NCI-H1048 (cell line): ENCODE measurements at places on chromosomes 7 and 10.

GRCh38 chr10:96686514-96686913, 33.8 kb downstream of the PIK3AP1 start:
- DNase-seq, result no peak

GRCh38 chr7:94511718-94512117, 2.1 kb downstream of the CASD1 start:
- DNase-seq, result no peak

DNA sequence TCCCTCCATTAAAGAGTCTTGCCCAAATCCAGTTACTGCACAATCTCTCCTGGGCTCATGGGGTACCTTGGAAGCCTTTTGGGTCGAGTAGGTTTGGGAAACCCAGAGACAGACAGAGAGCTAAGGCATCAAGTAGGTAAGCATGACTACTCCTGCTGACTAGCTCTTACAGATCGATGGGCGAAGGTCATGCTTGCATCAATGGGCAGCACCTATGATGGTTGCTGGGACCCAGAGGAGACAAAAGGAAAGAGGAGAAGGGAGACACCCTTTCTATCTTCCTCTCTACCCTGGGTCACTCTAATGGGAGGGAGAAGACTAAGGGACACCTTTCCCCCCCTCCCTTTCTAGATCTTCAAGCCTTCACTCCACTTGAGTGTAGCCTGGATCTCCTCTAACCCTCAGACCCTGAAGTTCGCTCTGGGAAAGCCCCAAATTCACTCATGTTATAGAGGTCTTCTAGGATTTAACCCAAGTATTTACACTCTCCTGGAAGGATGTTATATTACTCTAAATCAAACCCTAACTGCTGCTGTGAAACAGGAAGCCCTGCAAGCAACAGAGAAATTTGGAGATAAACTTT, 31.6 kb upstream of the ZNF746 start:
- DNase-seq, result no peak

DNA sequence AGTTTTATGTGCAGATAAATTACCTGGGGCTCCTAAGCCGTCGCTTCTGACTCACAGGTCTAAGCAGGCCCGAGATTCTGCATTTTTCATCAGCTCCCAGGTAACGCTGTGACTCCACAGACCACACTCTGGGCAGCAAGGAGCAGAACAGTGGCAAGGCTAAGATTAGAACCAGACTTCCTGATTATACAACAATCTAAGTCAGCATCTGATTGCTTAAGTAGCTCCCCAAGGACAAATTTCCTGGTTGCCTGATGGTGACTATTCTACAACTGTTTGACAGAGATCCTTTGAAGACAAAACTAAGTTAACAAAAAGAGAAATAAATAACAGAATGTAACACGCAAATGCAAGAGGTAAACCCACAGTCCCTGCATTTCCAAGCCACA, 69.0 kb downstream of the CREB3L2 start:
- no peak for DNase-seq

DNA sequence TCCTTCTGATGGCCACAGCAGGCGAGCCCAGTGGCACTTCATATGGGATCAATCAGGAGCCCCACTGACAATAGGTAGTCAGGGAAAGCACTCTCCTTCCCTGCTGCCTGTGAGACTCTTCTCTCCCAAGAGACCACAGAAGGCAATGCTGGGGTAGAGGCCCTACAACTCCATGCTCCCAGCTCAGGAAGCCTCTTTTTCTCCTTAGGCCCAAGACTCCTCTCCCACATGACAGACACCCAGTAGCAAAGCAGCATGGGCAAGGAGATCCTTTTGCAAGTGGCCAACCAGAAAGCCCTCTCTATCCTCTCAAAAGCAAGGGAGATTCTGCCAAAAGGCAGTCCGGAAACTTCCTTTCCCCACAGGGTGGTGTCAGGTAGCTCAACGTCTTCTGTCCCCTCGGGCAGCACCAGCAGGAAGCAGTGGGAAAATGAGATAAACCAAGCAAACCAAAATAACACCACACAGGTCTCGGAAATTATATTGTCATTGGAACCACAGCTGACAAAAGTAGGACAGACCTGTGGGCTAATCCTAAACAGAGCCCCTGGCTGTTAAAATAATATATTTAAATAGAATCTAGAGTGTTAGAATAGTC, 172.7 kb upstream of the GDF10 start:
- no peak for DNase-seq

- DNase-seq, result no peak
These were observed 123.2 kb downstream of the HERPUD2 start for GRCh38 chr7:35571611-35572240.

DNA sequence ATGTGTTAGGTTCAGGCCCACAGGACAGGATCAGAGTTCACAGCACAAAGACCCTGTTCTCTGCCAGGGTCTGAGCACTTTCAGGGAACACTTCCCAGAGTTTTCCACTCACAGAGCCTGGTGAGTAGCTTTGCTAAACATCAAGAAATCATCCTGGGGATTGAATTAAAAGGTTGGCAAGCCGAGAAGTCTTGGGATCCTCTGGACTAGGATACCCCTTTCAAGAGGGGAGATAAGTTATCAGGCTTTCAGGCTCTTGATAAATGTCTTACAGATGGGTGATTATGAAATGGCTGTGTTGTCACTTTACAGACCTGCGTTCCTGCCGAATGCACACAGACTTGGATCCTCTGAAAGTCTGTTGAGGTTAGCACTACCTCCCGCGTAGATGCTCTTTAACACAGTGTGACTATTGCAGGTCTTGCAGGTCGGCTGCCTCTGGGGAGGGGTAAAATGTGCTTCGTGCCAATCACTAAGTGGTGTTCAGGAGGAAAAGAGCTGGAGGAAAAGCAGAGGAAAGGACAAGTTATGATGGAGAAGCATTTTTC, 473.5 kb upstream of the AKR1E2 start:
- no peak for DNase-seq

DNA sequence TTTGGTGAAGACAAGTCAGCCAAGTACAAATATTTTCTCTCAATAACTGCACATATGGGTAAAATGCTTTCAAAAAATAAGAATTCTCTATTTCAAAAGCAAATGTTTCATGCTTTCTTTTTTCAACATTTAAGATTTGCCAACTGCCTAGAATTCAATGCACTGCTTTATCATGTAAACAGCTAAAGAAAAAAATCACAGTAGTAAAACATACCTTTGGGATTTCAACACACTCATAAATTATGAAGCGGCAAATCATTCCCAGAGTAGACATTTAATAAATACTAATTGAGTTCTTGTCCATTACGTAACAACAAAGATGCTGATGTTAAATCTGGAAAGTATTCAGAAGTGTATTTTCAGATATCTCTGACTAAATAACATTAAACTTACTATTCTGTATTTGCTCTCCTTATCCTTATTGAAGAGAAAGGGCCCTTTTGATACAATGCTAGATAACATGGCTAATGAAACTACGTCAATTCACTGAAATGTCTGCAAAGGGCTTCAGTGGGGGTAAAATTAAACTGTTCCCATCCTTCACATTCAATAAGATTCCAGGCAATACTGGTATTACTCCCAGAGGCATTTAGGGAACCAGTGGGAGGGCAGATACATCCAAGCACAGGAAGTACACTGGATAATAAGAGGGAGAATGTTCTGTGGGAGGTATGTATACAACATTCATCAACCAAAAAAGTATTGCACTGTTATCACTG, 13.9 kb downstream of the NAPEPLD start:
- no peak for DNase-seq

- no peak for DNase-seq
These were observed 20.2 kb upstream of the SMC3 start for GRCh38 chr10:110547139-110547761.

GRCh38 chr10:101932183-101932582, 88.6 kb upstream of the KCNIP2 start:
- no peak for DNase-seq

DNA sequence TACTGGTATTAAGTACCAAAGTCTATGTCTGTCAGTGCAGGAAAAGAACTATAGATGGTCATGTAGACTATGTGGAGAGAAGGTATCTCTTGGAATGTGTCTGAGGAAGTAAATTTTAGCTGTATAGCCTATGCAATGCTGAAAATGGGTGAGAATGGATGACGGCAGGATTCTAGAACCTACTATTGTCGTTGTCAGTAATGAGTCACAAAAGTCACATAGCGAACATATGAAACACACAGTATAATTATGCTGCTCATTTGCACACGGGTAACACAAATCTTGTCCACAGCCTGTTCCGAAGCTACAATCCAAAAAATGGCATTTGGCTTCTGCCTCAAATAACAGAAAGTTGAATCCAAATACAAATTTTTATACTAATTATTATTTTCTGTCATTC, 33.6 kb upstream of the KMT2E start:
- DNase-seq, result no peak

GRCh38 chr7:150367677-150368095, 936 bp upstream of the REPIN1 start:
- no peak for DNase-seq

DNA sequence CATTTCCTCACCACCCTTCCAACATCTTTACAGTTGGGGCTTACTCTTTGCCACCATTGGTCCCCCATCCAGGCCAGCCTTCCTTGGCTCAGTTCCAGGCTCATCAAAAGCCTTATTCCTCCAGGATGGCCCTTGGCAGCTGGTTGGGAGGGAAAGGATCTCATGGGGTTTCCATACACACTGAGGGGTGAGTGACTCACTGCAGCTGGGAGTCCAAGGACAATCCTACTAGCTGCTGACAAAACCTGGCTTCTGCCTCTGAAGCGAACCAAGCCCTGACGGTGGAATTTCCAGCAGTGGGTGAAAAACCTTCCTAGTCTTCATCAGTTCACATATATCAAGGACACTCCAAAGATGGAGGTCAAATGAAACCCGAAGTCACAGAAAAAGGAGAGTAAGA, 22.9 kb downstream of the CRHR2 start:
- DNase-seq, result no peak
